NCI-H69 (cell line): ENCODE measurements at places on chromosomes 7 and 10.

DNA sequence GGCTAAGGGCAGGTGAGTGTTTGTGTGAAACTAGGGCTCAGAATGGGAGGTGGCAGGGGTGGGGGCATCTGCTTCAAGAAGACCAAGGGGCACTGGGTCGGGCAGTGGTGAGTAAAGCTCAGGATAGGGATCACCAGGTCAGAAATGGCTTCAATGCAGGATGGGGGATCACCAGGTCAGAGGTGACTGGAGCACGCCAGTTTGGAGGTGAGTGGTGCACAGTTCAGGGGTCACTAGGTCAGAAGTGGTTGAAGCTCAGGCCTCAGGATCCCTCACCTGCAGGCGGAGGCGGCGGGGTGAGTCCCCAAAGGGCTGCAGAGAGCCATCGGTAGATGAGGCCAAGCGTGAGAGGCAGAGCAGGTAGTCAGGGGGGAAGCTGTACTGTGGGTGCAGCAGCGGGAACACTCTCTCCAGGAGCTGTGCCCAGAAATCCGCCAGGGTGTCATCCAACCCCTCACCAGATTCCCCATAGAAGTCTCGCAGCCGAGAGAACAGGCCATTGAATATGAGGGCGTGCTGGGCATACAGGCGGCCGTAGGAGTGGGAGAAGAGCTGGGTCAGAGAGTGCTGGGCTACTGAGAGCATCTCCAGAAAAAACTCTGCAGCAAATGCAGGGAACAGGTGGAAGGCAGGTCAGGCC lies 1.8 kb downstream of the GPC2 start:
- no peak for DNase-seq

DNA sequence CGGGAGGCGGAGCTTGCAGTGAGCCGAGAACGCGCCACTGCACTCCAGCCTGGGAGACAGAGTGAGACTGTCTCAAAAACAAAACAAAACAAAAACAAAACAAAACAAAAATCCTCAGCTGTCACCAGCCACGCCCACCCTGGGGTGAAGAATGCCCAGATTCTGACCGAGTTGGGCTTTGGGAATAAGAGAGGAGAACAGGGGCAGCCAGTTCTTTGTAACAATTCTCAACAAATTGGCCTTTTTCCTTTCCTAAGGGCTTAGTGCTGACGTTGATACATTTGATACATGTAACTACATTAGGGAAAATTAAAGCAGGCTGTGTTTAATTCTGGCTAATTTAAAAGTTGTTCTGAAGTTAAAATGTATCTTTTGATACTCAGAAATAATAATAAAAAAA lies 121.0 kb downstream of the EPC1 start:
- no peak for DNase-seq

DNA sequence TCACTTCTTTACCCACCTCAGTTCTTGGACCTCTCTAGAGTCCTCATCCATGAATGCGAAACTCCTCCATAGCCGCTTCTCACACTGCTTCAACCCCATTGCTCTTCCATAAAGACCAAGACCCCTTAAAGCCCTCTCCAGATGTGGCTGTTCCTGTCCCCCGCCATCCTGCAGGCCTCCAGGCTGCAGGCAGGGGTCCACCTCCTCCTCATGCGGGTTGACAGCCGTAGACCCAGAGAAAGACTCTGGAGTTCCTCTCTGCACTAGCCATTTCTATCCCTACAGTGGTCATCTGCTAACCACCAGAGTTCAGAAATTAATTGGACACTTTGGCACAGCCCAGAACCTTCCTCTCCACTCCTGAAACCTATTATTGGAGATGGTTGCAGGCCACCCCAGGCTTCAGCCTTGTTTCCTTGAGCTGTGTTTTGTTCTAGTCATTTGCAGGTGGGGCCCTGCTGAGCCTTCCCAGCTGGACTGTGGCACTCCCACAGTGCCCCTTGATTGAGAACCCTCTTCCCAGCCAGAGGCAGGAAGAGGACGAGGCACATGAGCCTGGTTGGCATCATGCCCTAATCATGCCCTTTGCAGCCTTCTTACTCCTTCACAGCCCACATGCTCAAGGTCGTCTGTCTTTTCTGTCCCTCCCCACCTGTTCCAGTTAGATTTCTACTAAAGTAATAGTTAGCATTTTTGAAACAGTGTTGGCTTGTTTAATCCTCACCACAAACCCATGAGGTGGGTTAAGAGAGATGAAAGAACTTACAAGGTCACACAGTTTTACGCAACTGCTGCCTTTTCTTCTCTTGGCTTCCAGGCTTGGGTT lies 23.9 kb downstream of the CUL1 start:
- DNase-seq = peak; percentile 83

DNA sequence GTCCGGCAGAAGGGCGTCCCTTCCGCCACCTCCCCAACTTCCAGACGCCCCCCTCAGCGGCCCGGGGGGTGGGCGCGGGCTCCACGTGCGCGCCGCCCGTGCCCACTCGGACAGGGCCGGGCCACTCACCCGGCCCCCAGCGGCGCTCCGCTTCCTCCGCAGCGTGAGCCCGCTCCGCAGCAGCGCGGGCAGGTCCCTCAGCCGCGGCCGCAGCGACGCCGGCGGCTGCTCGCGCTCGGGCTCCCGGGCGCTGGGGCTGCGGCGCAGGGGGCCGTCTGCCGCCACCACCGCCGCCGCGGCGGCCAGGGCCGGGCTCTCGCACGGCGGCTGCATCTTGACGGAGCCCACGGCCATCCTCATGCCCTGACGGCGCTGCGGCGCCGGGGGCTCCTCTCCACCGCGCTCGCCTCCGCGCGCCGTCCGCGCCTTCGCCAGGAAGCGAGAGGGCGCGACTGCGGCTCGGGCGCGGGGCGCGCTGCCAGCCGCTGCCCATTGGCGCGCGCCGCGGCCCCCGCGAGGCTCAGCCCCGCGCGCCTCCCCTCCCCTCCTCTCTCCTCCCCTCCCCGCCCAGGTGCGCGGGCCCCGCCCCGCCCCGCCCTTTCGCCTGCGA lies at the start of gene RAPGEF5:
TSS of gene RAPGEF5 (minus strand) at position 454 of the 610 bp plus-strand sequence. CDS start at position 360, 94 bp downstream.
- DNase-seq = peak; percentile 91

DNA sequence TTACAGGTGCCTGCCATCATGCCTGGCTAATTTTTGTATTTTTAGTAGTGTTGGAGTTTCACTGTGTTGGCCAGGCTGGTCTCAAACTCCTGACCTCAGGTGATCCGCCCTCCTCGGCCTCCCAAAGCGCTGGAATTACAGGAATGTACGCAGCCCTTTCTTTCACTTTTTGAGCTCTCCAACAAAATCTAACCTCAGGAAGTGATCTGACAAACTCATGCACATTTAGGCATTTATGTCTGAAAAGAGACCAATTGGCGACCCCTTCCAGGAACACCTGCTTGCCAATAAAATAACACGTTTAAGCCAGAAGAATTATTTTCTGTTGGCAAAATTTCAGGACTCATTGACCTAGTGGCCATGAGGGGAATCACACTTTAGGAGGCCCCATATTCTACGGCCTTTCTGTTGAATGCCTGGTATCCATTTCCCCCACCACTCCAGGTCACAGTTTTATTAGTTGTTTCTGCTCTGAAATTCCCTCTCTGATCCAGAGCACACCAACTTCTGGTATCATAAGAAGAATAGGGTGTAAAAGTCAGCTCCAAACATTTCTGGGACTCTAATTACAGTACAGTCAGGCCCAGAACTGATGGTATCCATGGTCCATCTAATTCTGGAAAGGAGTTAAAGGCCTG lies 65.8 kb upstream of the FRMD4A start:
- peak; percentile 29 for DNase-seq

DNA sequence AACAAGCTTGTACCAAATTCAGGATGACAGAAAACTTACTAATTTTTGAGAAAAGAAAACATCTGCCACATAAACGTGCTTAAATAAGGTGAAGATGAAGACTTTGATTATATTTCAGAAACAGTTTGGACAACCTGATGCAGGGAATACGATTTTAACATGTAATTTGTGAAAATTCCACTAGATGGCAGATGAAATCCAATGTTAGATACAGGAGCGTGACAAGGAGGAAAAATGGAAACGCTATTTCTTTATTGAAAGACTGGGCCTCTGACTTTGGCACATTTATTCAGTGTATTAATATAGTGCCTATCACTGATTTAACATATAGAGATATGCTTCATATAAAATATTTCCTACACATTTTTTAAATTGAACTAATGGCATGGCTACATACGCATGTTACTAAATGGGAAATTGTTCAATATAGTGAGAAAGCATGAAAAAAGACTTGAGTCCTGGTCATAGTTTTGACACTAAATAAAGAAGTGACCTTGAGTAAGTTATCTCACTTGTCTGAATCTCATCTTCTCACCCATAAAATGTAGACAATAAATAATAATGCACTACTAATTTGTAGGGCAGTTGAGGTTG lies 60.7 kb downstream of the CD36 start:
- DNase-seq = peak; percentile 82

DNA sequence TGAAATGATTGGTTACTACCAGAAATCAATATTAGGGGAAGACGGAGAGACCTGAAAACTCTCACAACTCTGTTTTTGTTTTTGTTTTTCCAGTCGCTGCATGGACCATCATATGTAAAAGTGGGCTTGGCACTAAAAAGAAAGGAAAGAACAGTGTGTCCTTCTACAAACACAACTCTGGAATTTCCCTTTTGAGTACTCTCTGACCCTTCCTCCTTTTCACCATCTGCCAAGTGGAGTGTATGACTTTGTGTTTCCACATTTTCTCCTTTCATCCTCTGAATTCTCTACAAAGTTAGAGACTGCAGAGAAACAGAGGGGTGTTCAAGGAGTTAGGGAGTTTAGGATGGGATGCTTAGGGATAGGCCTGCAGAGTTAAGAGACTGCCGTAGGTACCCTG lies 92.0 kb downstream of the MDFIC start:
- peak; percentile 31 for DNase-seq

DNA sequence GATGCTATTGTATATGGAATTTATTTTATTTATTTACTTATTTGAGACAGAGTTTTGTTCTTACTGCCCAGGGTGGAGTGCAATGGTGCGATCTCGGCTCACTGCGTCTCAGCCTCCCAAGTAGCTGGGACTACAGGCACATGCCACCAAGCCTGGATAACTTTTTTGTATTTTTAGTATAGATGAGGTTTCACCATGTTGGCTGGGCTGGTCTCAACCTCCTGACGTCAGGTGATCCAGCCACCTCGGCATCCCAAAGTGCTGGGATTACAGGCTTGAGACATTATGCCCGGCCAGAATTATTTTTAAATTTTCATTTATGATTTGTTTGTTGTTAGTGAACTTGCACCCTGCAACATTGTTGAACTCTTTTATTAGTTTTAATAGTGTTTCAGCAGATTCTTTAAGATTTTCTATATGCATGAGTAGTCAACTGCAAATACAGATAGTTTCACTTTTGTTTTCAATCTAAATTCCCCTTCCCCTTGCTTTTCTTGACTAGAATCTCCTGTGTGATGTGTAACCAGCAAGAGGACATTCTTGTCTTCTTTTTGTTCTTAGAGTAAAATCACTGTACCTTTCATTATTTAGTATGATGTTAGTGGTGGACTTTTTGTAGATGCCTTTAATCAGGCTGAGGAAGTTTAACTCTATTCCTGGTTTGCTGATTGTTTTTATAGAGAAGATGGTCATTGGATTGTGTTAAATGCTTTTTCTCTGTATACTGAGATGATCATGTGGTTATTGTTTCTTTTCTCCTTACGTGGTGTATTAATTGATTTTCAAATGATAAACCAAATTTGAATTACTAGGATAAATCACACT lies 27.8 kb downstream of the ZNF33A start:
- no peak for DNase-seq

- peak; percentile 99 for DNase-seq
Observed at GRCh38 chr7:73828107-73828803, 2.5 kb upstream of the CLDN4 start.

GRCh38 chr10:91682912-91683311 lies 50.0 kb upstream of the PPP1R3C start:
- no peak for DNase-seq

GRCh38 chr7:47007471-47007870 lies 574.4 kb downstream of the TNS3 start:
- no peak for DNase-seq

DNA sequence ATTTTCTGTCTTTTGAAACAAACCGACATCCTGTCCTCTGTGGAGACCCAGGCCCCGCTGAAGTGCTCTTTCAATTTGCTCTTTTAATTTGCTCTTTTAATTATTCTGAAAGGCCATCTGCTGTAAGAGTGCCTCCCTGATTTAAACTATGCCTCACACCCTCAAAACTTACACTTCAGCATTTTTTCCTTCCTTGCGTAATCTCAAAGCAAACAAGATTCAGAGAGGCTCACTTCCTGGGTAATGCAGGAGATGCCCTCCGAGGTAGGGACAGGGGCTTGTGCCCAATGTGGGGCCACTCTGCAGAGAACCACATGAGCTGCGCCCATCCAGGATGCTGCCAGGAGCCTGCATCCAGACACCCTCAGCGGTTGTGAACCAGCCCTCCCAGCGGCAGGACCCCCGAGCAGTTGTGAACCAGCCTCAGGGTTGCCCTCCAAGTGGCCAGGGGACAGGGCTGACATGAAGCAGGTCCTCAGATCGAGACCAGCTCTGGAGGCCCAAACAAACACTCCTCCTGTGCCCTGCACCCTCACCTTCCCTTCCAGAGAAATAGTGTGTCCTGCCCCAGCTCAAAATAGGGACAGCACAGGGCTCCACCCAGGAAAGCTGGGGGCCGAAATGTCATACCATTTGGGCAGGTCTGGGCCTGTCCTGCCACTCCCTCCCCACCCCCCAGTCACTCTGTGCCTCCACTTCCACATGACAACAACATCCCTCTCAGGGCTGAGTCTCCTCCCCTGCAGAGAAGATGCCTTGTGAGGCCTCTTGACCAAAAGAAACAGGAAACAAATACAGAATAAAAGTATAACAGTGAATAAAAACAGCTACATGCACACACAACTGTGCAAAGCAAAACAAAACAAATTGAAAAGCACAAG lies 190.4 kb downstream of the PTPRN2 start:
- peak; percentile 55 for DNase-seq

DNA sequence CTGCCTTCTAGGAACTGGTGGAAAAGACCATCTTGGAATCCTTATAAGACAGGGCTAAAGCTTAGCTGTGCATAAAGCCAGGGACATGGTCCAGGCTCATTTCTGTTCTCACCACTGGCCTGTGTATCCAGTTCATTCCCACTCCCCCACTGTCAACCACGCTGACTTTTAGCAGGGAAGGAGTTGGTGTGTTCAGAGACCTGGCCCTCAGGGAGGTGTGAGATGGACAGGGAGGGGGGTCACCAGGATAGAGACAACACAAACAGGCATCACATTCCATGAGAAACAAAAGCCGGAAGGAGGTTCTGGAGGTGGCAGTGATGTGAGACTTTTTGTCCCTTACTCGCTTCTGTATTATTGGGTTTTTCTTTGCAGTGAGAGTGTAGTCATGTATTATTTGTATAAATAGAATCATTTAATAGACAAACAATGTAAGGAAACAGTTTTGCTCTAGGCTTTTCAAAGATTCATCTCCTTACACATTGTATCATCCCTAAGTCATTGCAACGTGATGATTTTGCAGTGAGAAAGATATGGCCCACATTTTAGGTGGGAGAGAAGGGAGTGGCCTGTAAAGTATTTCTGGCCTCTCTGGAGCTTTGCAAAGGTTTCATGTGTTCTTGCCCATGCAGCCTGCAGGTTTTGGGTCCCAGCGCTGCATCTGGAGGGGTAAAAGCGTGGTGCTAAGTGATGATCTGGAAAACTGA lies 52.0 kb downstream of the EEPD1 start:
- DNase-seq = no peak

- no peak for DNase-seq
Observed at GRCh38 chr7:126394406-126394805, 858.3 kb downstream of the GRM8 start.

- DNase-seq = no peak
Observed at GRCh38 chr10:85250304-85250703, 921.9 kb downstream of the CCSER2 start.
